Psoas muscle (tissue), 8 donors: ENCODE measurements at places on chromosomes 5 and 9. TPM values are rescaled to one million over a fixed set of nuclear protein-coding genes. Genes with fewer than 3 reads are reported as not detected.

- no peak for DNase-seq
Observed at GRCh38 chr5:18772475-18772874, 1138.2 kb downstream of the TAF11L14 start.

DNA sequence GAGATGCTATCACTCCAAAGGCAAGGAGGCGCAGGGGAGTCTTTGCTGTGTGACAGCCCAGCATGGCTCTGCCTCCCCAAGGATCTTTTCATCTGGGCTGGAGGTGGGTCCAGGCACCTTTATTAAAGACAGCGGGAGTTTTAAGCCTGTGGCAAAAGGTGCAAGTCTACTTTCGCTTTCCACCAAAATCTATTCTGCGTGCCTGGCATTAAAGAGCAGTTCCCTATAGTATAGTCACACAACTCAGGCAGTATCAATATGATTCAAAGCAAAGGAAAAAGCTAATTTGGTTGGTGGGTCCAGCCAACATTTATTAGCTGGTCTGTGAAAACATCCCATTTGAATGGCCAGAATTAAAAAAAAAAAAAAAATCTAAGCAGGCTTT lies 398.7 kb downstream of the EBF1 start:
- no peak for DNase-seq

GRCh38 chr5:142795251-142795650 lies 25.1 kb downstream of the ARHGAP26 start:
- DNase-seq: no peak

GRCh38 chr9:122865300-122865699 lies 36.9 kb upstream of the PDCL start:
- DNase-seq: no peak

- DNase-seq: no peak
Observed at GRCh38 chr5:166346726-166347374, 1944.6 kb upstream of the WWC1 start.

DNA sequence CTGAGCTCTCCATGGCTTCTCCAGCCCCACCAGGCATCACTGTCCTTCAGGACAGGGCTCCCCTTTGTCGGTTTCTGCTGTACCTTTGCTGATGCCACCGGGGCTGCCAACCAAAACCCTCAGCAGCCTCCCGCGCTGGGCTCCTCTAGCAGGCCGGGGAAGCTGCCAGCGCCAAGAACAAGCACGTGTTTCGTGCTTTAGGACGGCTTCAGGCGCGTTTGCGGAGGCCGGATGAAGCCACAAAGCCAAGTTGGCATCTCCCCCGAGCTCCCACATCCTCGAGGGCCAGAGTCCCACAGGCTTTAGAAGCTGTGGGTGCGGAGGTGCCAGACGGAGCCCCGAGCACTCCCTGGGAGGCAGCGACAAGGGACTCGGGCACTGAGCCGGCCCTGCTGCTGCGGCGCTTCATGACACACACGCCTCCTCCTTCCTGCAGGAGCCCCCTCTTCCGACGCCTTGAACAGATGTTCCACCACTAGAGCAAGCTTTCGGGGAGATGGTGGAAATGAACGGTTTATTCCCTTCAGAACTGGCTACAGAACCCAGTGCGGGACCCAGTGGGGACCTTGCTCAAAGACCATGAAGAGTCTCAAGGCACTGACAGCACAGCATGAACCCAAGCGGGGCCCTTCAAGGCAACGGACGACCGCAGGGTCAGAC lies 36.7 kb downstream of the SARDH start:
- DNase-seq: peak; percentile 35

- DNase-seq: no peak
Observed at GRCh38 chr9:87395804-87396479, 101.7 kb upstream of the DAPK1 start.

GRCh38 chr5:156835905-156836304 lies 14.2 kb upstream of the PPP1R2B start:
- no peak for DNase-seq

DNLZ gene
- total RNA-seq: 16.9 TPM

PCDHGA7 gene
- total RNA-seq: 2.2 TPM

FOXI1 gene
- not detected for total RNA-seq

DENND1A gene
- 17.3 TPM for total RNA-seq

MCTP1 gene
- total RNA-seq: 4.5 TPM

SLC34A3 gene
- total RNA-seq: not detected
